ENCODE measurements at places on chromosomes 7 and 10. TPM values are rescaled to one million over a fixed set of nuclear protein-coding genes. Genes with fewer than 3 reads are reported as not detected.

Gene SLC16A9
- total RNA-seq = 1.6 TPM

Gene GPRIN2
- total RNA-seq = 4.8 TPM

Gene FAM25A
- not detected for total RNA-seq

Gene PAPSS2
- 22.1 TPM for total RNA-seq

Gene LRGUK
- total RNA-seq = 0.71 TPM

Data from thoracic aorta (tissue), 2 donors.